Activated CD4-positive, CD25-positive, alpha-beta regulatory T cell treated with anti-CD3 and anti-CD28 coated beads, Interleukin-2, amount 50 U/mL, for 24 hours (primary cell): ENCODE measurements at places on chromosomes 2 and 18.

DNA sequence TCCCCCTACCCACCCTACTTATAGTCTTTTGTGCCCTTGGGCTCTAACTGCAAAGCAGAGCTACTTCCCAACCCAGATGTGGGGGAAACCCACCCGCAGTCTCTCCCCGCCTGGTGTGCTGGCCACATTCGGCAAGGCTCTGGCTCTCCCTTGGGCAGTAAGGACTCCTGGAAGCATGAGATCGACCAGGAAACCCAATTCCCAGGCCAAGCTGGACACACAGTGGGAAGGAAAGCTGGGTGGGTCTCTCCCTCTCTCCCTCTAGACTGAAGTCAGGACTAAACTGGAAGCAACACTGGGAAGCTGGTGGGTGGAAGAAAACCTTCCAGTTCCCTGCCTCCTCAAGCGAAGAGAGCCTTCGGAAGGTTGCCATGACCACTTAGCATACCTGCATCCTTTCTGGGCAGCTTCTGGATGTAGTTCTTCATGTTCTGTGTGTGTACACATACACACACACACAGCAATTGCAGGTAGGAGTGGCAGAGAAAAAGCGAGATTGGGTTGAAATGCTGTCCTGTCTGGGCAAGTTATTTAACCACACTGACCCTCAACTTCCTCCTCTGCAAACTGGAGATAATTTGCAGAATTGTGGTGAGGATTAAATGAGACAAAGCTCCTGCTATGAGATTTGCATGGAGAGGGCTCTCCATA is 33.9 kb downstream of the ZBTB7C start:
- ATAC-seq, result no peak

- ATAC-seq, result no peak
Observed at GRCh38 chr18:10514082-10514481, 11.7 kb upstream of the NAPG start.

DNA sequence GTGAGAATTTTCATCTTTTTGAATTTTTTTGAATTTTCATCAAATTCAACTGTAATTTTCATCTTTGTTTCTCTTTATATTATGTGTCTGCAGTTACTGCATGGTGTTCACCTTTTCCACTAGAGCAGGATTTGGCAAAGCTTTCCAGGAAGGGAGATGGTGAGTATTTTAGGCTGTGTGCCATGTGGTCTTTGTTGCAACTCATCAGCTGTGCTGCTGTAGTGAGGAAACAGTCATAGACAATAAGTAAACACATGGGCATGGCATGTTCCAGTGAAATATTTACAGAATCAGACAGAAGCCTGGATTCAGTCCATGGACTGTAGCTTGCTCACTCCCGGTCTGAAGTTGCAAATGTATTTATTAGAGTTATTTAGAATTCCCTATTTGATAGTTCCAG is 120.4 kb downstream of the DCDC2C start:
- ATAC-seq, result no peak

- ATAC-seq, result no peak
Observed at GRCh38 chr2:38129987-38130386, 54.0 kb upstream of the CYP1B1 start.

- no peak for ATAC-seq
Observed at GRCh38 chr2:23767876-23768621, 158.9 kb downstream of the ATAD2B start.

DNA sequence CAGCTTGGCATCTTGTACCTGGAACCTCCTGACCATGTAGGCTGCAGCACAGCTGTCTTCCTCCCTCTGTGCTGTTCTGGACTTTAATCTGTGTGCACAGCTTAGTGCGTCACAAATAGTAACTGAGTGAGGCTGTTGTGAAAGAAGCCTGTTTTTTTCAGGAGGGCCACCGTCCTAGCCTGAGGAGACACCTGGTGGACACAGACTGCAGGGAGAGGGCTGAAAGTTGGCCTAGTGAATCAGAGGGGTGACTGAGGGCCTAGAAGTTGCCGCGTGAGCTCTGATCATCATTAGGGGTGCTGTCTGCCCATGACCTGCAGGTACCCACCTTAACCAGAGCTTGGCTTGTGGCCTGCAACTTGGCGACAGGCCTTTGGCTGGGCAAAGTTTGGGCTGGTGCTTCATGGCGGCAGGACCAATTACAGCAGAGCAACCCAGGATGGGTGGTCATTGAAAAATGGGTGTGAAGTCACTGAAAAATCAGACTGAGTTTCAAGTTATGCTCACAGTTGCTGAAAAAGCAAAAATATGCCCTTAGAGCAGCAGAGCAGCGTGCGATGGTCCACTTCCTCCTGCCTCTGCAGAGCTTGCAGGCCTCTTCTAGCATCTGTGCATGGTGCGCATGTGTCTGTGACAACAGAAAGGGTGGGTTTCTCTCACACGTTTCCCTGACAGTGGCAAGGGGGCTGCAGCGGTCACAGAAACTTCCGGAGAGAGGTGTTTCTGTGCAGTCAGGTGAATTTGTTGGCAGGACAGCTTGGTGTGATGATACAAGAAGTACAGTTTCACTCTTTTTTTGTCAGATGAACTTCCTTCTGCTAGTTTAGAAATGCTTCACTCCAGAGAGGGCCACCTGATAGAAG is 9.6 kb downstream of the GDF7 start:
- no peak for ATAC-seq

DNA sequence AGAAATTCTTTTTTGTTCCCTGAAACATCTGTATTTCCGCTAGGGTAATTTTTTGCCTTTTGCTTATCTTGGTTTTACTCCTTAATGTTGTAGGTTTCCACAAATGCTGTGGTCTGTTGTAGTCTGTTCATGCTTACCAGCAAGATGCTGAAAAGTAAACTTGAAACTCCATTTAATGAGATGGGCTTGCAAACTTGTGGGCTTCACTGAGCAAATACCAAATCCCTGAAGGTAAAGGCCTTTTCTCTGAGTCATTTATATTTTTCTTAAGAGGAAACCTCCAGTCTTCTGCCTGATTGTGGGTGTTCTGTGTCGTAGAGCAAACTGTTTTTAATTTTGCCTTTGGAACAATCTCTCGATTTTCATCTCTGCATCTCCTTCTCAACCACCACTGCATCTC is 9.3 kb downstream of the SP140 start:
- ATAC-seq, result no peak

DNA sequence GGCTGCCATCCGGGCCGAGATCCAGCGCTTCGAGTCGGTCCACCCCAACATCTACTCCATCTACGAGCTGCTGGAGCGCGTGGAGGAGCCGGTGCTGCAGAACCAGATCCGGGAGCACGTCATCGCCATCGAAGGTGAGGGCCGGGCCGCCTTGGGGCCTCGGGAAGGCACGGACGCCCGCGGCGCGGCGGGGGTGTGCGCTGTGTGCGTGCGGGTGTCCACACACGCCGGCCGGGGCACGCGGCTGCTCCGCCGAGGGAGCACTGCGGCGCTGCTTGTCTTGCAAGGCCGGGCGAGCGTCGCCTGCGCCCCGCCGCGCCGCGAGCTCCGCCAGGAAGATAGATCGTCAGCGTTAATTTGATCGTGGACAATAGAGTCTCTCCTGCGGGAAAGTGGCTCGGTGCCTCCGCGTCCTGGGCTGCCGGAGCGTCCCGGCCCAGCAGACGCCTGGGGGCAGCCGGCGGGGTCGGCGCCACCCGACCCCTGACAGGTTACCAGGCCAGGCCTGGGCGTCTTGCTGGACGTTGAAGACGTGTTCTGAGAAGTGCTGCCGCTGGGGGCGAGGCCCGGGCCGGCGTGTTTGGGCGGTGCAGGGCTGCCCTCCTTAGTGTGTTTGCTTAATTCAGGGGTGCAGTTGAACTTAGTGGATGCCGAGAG is 1.0 kb downstream of the AGAP1 start:
- ATAC-seq, result no peak

DNA sequence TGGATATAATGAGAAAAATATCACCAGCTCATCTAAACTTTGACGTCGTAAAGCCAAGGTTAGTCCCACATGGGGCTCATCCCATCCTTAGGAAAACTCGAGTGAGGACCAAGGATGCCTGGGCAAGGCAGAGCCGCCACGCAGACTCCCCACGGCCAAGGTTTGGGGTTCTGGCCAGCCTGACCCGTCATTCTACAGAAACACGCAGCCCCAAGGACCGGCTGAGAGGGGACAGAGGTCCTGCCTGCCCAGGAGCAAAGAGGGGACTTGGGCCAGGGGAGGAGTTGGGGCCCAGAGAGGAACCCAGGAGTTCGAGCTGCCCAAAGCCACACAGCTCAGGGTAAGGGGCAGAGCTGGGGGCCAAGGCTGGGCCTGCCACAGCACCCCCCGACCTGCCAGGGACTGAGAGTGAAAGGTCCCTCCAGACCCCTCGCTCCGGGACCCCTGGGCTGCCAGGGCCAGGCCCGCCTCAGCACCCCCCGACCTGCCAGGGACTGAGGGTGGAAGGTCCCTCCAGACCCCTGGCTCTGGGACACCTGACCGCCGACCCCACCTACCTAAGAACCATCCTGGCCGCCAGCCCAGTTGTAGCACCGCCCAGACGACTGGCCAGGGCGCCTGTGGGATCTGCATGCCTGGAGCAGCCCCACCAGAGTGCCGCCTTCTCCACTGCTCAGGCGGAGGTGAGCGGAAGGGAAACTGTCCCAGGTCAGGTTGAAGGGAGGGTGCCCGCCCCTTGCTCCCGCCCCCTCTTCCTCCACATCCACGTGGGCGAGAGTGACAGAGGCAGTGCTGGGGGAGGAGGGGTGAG is at the start of gene PDCD1:
PDCD1 (minus strand) TSS at position 689 of the 811 bp plus-strand sequence; CDS start at position 633, 56 bp downstream.
- peak; percentile 62 for ATAC-seq

- no peak for ATAC-seq
Observed at GRCh38 chr18:47485221-47485797, 233.8 kb upstream of the SKOR2 start.

DNA sequence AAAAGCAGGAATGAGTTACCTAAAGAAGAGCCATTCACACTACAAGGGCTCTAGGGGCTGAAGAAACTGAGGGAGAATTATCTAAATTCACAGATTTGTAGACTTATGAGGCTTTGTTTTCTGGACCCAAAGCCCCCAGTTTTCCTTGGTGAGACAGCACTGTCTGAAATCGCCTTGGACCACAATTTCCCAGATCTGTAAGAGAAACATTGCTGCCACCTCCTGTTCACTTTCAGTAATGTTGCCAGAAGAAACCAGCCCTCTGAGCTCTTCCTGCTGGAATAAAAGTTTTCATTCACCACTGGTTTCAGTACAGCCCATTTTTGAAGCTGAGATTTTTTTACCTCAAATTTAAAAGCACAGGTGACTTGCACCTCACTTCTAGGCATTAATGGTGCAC is 169.2 kb downstream of the CDH20 start:
- ATAC-seq, result no peak
